ENCODE measurements at places on chromosomes 2 and 18.
A peak's percentile ranks its signal among the peaks of the same experiment; 100 is the strongest.

DNA sequence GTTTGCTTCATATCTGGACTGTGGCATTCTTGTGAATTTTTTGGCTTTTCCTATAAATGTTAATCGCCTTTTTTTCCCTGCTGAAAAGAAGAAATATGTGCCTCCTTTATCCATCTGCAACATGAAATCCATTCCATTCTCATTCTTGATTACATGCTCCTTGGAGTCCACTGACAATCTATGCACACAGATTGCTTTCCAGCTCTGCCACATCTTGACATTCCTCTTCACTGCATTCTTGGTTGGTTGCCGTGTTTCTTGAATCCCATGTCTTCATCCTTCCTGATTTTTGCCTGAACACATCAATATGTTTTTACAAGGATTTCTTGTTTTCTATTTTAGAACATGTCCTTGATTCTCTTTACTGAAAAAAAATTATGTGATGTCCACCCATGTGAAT lies 26.7 kb upstream of the BIRC6 start:
- no peak for DNase-seq

- no peak for DNase-seq
Measured at GRCh38 chr18:6055711-6056110, 160.4 kb upstream of the TMEM200C start.

DNA sequence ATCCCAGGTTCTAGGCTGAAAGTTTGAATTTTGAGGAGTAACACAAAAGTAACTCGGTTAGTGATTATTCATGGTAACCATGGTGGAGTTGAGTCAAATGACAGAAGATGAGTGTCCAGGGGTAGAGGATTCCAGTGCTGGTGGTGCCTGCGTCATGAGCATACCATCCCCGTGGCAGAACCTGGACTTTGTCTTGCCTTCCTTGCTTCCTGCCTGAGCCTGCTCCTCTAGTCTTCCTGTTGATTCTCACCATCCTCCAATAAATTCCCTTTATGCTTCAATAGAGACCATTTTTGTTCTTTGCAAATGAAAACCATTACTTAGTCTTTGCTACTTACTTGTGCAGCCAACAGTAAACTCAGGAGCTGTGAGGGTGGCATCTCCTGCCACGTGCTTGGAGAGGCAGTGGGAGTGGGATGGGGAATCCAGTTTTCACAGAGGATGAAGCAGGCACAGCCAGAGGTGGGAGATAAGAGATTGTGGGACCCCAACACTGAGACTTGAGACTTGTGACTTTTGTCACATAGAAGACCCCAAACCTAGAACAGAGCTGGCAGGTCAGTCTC lies 4.1 kb upstream of the YES1 start:
- DNase-seq, result no peak

- DNase-seq, result no peak
Measured at GRCh38 chr2:76684756-76685155, 837.4 kb downstream of the LRRTM4 start.

DNA sequence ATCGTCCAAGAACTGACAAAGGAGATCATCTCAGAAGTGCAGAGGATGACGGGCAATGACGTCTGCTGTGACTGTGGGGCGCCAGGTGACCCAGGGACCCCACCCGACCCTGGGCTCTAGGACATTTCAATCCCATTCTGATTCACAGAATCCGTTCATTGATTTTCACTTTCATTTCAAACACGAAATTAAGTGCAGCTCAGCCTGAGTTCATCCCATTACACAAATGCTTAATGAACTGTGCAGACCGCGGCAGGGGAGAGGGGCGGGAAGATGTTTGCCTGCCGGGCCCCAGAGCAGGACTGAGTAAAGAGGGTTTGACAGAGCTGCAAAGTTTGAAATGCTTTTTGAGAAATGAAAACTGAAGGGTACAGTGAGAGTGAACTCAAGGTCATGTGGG lies 67.1 kb downstream of the ITGB1BP1 start:
- peak; percentile 52 for DNase-seq

DNA sequence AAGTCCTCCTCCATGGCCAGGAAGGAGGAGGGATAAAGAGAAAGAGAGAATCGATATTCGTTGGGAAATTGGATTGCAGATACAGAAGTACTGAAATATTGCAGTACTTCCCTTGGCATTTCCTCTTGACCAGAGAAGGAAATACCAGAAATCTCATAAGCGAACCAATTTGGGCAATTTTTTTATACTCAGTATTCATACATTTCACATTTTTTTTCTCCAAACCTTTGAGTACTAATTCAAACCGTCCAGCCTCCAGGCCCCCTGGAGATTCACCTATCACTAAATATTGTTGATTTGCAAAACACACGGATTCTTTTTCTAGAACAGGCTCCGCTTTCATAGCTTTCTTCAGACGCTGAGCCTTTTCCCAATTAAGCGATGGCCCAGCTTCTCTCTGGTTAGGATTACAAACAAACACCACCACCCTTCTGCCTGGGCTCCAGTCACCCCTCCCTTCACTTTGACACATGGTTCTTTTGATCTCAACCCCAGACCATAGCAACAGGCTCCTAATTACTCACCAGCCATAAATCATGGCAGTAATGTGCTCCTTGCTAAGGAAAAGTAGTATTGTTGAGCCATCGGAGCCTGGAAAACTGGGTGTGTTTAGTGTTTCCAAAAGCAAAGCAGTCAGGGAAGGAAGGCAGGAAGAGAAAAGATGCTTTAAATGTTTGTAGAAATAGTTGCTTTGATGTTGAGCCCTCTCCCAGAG lies 138.4 kb upstream of the CCDC68 start:
- peak; percentile 96 for DNase-seq

DNA sequence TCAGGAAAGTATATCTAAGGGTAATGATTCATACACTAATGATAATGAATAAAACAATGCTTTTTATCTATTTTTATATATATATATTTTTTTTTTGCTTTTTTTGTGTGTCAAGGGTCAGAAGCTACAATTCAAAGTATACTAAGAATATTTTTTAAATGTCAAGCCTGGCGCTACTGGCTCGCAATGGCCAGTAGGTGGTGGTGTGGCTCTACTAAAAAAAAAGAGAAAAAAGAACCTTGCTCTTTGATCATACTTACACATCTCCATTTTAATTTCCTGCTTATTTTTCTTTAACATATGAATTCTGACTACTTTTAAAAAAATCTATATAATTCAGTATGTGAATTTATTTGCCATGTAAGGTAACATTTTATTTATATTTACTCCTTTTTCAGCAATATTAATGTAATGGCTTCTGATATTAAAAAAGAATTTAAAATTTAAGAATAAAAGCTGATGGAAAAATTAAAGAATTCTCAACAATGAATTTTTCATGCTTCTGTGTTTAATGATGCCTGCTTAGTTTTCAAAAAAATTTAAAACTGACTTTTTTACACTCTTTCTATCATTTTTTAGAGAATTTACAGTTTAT lies 232.9 kb downstream of the GULP1 start:
- DNase-seq, result peak; percentile 88

DNA sequence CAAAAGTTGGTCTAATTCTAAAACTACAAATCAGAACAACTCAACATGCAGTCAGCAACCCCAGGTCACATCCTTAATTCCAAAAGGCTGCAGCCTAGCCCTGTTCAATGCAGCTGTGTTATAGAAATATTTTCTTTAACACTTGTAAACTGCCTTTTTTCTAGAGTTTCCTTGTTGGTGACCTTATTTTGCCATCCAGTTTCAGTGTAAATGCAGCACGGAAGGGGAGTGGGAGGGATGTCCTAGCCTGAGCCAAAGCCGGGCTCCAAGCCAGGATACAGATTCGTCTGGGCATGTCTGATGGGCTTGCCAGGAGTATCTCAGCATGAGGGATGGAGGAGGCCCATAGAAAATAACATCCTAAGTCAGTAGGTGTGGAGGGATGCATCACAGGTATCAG lies 17.7 kb upstream of the SP3 start:
- DNase-seq, result no peak

DNA sequence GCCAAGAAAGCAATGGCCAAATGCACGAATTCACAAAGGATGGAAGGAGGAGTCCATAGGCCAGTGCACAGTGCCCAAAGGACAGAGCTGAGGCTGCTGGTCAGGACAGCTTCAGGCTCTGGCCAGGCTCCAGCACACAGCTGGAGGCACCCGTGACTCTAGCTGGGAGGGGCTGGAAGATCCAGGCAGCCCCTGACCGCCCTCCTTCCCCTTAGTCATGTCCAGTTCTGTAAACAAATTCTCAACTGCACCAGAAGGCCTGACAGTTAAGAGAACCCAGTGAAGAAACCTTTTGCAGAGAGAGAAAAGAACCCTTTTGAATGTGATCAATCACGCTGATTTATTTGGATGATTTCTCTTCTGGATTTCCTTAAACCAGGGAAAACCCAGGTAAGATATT lies 7.7 kb upstream of the YWHAQ start:
- no peak for DNase-seq

DNA sequence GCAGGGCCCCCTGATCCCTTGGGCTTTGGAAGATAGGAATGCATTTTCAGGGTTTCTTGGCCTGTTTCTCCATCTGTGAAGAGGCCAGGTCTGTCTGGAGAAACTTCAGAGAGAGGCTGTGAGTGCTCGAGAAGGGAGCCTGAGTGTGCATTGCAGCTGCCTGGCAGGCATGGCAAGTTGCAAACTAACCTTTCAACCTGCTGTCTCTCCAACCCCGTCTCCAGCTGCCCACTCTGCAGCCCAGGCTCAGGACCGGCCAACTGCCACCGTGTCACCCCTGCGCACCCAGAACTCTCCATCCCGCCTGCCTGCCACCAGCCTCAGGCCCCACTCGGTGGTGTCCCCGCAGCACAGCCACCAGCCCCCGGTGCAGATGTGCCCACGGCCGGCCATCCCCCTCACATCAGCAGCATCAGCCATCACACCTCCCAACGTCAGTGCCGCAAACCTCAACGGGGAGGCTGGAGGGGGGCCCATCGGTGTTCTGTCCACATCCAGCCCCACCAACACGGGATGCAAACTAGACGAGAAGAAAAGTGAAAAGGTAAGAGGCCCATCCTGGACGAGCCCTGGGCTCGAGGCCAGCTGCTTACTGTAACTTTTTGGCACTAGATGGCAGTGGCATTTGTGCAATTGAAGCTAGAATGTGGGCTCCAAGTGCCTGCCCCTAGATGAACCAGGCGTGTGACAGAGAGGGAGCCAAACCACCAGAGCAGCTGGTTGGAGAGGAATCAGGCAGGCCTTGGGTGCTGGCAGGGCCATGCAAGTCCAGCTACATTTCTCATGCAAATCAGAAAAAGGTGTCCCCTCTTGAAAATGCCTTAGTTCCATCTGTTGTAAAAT lies 164.6 kb downstream of the SEPTIN10 start:
- DNase-seq, result no peak

DNA sequence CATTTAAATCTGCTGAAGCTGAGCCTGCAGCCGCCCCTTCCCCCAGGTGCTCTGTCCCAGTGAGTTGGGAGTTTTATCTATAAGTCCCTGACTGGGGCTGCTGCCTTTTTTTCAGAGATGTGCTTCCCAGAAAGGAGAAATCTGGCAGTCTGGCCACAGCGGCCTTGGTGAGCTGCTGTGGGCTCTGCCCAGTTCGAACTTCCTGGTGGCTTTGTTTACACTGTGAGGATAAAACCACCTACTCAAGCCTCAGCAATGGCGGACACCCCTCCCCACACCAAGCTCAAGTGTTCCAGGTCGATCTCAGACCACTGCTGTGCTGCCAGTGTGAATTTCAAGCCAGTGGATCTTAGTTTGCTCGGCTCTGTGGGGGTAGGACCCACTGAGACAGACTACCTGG lies 97.3 kb downstream of the ACAA2 start:
- no peak for DNase-seq

DNA sequence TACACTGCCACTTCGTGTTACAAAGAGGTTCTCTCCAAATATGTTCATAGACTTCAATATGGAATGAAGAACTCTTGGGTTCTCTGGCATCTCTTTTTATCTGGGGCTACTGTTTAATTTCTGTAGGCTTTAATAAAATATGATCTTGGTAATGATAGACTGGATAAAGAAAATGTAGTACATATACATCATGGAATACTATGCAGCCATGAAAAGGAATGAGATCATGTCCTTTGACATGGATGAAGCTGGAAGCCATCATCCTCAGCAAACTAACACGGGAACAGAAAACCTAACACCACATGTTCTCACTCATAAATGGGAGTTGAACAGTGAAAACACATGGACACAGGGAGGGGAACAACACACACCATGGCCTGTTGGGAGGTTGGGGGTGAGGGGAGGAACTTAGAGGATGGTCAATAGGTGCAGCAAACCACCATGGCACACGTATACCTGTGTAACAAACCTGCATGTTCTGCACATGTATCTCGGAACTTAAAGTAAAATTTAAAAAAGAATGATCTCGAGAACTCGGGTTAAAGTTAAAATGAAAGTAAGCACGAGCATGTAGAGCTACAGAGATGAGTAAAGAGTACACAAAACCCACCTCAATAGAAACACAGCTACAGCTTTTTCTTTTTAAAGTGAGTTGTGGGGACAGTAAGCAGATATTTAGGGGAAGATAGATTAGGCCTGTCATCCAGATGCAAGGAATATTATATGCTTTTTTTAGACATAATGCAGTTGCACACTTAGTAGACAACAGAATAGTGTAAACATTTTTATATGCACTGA lies 102.3 kb downstream of the SGPP2 start:
- no peak for DNase-seq

DNA sequence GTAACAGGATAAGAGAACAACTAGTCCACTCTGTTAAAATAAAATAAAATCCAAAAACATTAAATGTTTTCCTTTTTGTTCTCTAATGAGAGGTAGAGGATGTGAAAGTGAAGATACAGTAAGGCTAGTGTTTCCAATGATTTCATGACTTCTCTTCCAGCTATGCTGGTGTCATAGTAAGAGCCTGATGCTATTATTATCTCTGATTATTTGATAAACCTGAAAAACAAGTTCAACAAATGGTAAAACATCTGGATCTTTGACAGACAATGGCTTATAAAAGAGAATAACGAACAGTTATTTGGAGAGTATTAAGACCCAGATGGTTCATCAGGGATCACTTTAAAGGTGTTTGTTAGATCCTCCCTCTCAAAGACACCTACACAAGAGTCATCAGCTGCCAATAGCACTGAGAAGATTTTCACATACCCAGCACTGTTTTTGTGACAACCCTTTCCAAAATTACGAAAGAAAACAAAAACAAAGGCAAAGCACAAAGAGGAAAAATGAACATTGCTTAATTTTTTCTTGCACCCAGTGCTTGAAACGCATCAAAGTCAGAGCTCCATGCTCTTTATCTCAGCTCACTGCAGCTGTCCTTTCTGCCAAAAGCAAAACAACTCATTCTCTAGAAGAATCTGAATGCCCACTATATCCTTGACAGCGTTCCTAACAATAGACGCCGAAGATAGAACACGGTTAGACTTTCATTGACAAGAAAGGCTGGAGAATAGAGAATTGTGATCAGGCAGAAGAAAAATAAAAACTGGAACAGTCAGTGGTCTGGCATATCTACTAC lies 168.6 kb downstream of the SLC8A1 start:
- DNase-seq, result no peak

GRCh38 chr2:71668326-71669057 lies 215.1 kb downstream of the DYSF start:
- DNase-seq, result peak; percentile 47

- DNase-seq, result no peak
Measured at GRCh38 chr2:160308476-160308875, 108.4 kb upstream of the ITGB6 start.

- DNase-seq, result no peak
Measured at GRCh38 chr2:28063492-28063962, 173.0 kb downstream of the BABAM2 start.
